ENCODE measurements at places on chromosomes 16 and 17.
A peak's percentile ranks its signal among the peaks of the same experiment; 100 is the strongest.

DNA sequence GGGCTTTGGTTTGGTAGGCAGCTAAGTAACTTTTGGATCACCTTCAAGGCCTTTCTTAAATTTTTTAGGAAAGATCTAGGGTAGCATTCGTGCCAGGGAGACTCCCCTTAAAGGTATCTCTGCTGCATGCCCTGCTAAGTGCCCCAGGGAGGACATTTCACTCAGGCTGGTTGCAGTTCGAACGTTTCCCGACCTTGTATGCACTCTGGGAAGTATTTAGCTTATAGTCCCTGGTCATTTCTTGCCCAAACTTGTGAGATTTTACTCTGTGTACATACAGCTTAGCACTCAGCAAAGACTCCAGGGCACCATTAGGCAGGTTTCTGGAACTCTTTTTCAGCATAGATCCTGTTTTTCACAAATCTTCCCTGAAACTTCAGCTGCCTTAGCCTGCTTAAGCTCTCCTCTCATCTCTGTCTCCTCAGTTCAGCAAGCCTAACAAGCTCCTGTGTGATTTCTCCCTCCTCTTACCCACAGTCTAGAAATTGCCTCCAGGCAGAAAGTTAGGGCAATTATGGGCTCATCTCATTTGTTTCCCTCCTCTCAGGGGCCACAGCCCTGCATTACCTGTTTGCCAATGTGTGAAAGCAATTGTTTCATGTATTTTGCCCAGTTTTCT, 84.6 kb downstream of the MRTFB start:
- peak; percentile 9 for DNase-seq

- DNase-seq: peak; percentile 72
Observed at GRCh38 chr17:58402047-58402446, 15.3 kb downstream of the RNF43 start.

GRCh38 chr16:78956859-78957258, 643.7 kb downstream of the MAF start:
- DNase-seq: no peak

DNA sequence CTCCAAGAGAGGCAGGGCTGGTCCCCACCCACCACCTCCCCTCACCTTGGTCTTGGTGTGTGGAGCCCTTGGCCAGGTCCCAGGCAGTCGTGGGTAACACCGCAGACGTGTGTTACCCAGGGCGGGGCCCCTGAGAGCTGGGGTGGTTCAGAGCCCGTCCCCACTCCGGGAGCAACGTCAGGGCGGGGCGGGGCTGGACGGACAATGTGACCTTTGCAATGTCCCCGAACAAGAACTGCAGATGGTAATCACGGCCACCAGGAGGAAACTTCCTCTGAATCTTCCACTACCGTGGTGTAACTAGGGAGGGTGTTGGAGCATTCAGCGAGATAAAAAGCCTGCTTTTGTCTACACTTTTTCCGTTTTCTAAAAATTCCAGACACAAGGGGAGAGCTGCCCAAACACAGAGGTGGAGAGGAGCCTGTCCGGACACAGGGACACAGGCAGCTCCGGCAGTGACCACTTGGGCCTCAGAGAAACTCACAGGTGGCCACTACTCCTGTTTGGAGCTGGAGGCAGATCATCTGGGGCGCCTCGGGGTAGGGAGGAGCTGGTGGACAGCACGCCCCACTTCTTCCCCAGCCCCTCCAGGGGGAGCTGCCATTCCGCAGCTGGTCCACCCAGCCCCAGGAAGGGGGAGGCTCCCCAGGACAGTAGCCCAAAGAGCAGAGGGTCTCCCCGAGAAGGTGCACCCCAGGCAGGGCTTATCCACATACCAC, 14.2 kb upstream of the SLC38A10 start:
- peak; percentile 12 for DNase-seq

DNA sequence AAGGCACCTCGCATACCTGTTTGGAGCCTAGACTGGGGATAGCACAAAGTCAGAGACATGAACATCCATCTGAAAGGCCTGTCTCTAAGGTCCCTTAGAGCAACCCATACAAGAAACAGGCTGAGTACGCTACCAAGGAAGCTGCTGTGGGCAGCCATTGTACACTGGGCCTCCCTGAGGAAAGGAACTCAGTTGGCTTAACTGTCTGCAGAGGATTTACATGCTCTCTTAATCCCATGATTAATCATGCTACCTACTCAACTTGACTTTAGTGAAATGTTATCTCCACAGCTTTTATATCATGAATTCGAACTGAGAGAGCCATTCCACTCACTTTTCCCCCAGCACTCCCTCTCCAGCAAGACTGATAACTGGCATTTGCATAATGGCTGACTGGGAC, 26.0 kb downstream of the PHLPP2 start:
- no peak for DNase-seq

DNA sequence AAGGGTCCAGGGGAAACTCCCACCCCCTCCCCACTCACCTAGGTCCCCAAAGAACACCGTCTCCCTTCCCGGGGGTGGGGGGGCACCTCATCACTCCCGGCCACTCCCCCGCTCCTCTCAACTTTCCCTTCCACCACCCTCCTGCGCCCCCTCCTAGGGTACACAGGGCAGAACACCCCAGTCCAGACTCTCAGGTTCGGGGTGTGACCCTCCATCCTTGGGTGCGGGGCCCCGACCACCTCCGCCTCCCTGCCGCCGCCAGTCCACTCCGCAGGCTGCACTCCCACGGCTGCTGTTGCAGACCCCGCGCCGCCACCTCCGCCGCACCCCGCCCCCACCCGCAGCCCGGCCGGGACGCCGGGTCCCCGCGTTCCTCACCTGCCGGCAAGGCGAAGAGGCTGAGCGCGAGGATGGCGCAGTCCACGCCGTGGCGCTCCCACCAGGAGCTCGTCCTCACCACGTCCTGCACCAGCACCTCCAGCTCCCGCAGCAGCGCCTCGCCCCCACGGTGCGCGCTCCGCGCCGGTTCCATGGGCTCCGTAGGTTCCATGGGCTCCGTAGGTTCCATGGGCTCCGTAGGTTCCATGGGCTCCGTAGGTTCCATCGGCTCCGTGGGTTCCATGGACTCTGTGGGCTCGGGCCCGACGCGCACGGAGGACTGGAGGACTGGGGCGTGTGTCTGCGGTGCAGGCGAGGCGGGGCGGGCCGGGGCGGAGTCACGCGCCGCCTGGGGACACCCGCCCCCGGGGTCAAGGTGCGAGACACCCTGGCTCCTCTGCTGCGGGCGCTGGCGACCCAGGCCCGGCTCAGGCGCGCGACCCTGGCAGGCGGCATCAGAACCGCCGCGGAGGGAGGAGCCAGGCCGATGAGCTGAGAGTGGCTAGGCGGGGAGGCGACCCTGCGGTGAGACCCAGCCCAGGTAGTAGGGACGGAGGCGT, at the start of gene FADS6:
Gene FADS6, minus strand, starts transcription at position 660 of the 938 bp plus-strand sequence. Its CDS starts 38 bp downstream, at position 622.
- no peak for DNase-seq

- DNase-seq: no peak
Observed at GRCh38 chr16:78931678-78932077, 668.9 kb downstream of the MAF start.

DNA sequence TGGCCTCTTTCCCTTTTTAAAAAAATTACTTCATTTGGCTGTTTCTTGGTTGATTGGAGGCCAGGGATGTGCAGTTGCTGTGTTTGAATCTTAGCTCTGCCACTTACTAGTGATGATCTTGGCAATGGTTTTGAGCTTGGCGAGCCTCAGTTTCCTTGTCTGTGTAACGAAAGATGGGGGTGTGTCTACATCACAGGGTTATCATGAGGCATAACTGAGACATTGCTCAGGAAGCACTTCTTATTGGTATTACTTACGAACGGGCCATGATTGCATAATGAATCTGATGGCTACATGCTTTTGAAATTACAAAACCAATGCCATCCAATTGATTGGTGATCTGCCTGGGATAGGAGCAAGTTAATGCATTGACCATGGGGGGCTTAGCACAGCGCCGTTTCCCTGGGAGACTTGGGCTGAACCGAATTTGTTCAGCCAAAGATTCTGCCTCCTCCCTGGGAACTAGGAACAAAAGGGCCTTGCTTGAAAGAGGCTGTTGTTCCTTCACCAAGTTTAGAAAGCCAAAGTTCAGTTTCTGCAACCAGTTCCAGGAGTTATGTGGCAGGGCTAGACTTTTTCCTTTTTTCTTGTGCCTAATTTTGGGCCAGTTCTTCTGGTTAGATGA, 21.9 kb downstream of the CMIP start:
- no peak for DNase-seq

DNA sequence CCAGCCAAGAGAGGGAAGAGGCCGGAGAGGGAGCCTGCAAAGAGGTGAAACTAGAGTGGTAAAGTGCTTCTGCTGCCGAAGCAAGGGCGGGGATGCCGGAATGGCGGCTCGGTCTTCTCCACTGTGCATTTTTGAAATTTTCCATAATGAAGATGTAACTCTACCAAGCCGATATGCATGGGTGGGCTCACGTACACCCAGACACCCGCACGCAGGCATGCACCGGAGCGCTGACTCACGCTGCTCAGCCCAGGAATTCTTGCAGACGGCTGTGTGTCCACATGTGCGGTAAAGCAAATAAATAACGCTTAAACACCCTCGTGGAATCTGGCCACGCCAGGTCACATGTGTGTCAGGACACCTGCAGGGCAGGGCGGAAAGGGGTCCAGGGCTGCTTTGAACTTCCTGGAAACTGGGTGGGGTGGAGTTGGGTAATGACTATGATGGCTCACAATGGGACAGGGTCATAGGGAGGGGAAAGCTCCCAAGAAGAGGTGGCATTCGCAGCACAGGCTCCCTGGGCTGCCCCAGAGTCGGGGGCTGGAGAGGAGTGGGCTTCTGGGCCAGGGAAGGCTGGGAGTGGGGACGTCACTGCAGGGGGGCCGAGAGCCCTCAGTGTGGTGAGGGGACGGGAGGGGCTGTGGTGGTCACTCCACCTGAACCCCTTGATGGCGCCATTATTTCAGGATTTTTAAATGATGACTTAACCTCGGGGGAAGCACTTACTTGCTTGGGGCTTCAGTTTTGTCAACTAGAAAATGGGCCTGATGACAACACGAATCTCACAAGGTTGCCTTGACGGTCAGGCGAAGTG, 265.5 kb downstream of the PARN start:
- no peak for DNase-seq

DNA sequence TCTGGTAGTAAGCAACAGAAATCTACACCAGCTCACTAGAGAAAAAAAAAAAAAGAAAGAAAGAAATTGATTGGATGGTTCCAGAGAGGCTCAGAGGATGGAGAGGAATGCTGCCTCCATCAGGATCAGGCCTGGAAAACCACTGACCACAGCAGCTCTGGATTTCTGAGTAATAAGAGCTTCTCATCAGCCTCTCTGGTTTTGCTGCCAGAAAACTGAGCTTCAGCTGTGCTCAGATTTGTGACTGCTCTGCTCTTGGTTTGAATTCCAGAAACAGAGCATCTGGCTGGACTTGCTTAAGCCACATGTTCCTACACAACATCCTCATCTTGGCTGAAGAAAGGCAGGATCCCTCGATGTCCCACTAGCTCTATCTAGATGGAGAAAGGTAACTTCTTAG, 25.9 kb downstream of the IRX6 start:
- DNase-seq: no peak

DNA sequence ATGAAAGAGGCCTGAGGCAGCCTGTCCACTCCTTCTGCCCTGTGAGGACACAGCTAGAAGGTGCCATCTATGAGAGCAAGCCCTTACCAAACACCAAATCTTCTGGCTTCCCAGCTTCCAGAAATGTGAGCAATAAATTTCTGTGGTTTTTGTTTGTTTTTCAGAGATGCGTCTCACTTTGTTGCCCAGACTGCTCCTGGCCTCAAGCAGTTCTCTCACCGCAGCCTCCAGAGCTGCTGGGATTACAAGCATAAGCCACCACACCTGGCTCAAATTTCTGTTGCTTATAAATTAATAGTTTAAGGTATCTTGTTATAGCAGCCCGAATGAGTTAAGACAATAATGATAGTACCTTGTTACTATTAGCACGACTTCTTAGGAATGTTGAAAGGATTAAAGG, 12.5 kb upstream of the SLC16A11 start:
- peak; percentile 86 for DNase-seq

DNA sequence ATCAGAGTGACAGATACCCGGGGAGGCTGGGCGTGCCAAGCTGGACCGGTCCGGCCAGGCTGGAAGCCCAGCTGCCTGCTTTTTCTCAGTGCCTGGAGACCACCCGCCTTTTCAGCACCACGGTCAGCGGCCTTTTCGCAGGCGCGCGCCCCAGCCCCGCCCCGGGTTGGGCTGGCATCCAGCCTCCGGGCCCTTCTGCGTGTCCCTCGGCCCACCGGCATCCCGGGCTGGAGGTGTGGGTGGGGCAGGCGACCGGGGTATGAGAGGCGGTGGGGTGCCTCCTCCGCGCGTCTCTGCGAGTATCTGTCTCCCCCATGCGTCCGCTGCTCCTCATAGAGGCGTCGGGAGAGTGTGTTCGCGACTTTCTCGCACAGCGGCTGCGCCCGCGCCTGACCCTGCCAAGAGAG, 102.5 kb downstream of the MRM1 start:
- DNase-seq: peak; percentile 12

DNA sequence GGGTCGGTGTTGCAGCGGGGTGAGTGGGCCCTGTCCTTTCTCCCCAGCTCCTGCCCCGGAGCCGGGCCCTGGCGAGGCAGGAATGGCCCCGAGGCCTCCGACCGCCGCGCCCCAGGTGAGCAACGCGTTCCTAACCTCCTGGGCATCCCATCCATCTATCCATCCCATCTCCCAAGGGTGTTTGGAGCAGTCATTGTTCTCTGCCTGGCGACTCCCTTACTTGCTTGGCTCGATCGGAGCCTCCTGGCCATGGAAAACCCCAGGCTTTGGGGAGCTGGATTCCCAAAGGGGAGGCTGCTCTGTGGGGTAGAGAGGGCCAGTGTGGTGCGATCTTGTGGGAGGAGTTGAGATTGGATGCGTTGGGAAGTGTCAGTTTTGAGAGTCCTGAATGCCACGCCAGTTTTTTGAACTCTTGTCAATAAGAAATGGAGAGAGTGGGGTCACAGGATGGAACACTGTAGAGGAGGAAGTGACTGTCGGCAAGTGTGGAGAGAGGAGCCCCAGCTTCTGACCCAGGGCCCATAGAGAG, 684 bp downstream of the ZFP90 start:
- peak; percentile 53 for DNase-seq

DNA sequence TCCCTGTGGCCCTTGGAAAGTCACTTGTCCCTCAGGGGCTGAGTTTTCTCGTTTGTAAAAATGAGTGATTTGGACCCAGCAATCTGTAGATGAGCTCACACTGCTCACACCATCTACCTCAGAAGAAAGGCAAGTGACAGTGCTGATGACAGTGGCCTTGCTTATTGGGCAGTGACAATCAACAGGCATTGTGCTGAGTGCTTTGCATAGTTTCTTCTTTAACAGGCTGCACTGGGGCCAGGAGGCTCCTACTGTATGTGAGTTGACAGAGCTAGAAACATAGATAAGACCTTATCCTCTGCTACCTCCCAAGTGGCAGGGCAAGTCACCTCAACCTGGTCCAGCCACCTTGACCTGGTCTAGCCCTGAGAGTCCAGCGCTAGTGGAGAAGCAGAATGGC, 29.7 kb upstream of the SLC12A3 start:
- no peak for DNase-seq
